ENCODE measurements at places on chromosomes 12 and 14.

- DNase-seq: no peak
These were observed 226.0 kb downstream of the SNAPC1 start for GRCh38 chr14:61988240-61988639.

- DNase-seq: no peak
These were observed 45.0 kb upstream of the GPR68 start for GRCh38 chr14:91289464-91289863.

DNA sequence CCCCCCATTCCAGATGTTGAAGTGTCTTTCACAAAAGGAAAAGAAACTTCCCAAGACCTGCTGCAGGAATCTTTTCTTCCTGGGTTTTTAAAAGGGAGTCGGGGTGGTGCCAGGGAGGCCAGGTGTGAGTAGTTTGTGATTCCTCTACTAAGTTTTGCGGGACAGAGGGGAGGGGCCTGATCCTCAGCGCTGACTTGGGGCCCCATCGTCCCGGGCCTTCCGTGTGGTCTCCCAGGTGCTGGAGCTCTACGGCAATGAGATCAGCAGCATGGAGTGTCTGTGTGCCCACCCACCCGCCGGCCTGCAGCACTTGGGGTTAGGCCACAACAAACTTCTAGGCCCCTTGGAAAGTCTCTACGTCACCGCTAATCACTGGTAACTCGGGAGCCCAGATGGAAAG, 4.5 kb downstream of the LRRC43 start:
- DNase-seq: no peak

DNA sequence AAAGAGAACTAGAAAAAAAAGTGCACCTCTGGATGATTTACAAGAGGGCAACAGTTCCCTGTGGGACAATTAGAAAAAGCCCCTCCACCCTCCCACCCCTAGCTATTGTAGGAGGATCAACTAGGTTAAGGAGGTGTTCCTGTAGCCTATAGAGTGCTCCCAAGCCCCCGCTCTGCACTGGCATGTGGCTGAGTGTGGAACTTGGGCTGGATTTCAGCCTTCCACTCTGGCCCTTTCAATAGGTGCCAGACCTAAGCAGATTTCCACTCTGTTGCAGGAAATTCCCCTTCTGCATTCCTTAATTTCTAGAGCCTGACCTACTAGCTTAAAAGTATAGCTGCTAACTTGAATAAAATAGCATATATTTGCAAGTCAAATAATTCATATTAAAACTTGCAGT, 2.8 kb downstream of the NFATC4 start:
- DNase-seq: no peak

DNA sequence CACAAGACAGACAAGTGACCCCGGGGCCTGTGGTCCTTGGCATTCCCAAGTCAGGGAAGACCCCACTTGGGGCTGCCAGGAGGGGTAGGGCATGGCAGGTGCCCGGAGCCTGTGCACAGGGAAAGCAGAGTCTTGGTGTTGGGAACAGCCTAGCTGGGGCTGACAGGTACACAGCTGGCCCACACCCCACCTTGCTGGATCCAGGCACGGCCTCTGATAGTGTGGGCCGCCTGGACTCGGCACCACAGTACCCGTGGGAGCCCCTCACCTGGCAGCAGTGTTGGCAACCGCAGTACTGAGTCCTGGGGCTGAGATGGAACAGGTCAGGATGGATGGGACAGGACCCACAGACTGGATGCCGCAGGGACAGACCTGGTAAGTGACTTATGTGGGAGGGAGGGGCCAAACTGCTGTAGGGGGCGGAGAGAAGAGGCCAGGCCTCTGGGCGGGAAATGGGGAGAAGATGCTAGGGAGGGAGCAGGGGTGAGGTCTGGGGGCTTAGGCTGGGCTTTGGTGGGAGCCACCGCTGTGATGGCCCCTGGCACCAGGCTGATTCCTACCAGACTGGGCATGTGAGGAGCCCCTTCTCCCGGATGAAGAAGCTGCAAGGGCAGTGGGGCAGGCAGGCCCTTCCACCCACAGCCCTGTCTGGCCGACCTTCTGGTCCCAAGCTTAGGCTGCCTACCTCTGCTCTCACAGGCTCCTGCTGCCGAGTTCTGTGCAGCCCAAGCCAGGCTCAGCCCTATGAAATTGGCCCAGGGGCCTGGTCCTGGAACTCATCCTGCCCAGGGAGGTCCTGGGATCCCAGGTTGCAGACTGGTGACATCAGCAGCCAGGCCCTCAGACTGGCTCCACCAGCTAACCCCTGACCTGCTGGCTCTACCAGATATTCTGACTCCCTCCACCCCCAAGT, at the start of gene TGM1:
TGM1 (minus strand) TSS at position 357 of the 913 bp plus-strand sequence. CDS start 825 bp downstream, outside the sequence.
- DNase-seq: no peak

GRCh38 chr12:114166362-114166761, 200.2 kb upstream of the RBM19 start:
- peak; percentile 17 for DNase-seq

GRCh38 chr12:84166812-84167211, 745.8 kb downstream of the SLC6A15 start:
- no peak for DNase-seq

GRCh38 chr12:111250251-111250881, 118.5 kb downstream of the PHETA1 start:
- DNase-seq: no peak

- no peak for DNase-seq
These were observed 2.0 kb downstream of the BBS10 start for GRCh38 chr12:76346236-76346635.

DNA sequence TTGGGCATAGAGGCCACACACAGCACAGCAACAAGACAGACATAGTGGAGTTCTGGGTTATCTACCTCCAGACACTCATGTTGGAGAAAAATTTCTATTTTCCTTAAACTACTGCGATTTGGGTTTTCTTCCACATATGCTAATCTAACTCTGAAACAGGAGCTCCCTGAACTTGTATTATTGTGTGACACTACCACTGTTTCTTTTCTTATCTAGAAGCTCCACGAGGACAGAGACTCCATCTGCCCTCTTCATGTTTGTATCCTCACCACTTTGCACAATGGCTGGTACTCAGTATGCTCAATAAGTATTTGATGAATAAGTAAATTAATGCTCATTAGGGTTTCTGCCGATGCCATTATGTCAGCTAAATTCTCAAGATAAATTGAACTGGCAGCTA, 218.6 kb downstream of the PAX9 start:
- DNase-seq: no peak

DNA sequence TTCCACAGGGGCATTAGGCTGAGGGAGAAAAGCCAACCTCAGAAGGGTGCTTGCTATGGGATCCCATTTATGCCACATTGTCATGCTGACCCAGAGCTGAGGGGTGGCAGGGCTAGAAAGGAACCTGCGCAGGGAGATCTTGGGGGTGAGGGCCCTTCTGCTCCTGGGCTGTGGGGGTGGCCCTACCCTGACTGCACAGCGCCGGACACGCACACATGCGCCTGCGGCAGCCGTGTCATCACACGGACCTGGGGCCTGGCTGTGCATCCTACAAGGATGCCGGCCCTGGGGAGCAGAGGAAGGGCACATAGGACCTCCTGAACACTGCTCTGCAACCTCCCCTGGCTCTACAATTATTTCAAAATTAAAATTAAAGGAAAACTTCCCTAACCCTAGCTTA, 6.9 kb downstream of the CDCA4 start:
- no peak for DNase-seq

GRCh38 chr14:101098641-101099040, 195.1 kb upstream of the RTL1 start:
- DNase-seq: no peak

DNA sequence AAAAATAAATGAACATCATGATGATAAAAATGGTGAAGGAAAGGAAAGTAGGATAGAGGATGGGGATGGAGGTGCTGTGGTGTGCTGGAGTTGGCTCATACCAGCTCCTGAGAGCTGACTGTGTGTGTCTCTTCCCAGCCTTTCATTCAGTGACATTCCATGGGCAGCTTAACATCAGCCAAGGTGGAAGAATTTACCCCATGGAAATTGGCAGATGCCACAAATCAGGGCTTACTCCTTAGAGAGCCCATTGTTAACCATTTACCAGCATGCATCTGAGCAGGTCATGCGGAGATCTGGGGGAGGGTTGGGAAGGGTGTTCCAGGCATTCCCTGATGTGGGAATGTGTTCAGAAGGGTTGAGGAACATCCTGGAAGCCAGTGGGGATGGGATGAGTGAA, 164.7 kb upstream of the MYL2 start:
- no peak for DNase-seq

DNA sequence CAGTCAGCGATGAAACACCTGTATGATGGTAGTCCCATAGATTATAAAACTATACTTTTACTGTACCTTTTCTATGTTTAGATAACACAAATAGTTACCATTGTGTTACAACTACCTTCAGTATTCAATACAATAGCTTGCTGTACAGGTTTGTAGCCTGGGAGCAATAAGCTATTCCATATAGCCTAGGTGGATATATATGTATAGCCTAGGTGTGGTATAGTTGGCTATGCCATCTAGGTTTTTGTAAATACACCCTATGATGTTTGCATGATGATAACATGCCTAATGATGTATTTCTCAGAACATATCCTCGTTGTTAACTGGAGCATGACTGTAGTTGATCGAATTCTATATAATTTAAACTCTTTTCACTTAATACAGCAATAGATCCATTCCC, 316.1 kb downstream of the FUT8 start:
- no peak for DNase-seq

GRCh38 chr12:107309020-107309419, 215.7 kb upstream of the CRY1 start:
- peak; percentile 46 for DNase-seq

Measured in activated naive CD4-positive, alpha-beta T cell treated with anti-CD3 and anti-CD28 coated beads for 36 hours (primary cell).